ENCODE measurements at places on chromosomes 11 and 22. TPM values are rescaled to one million over a fixed set of nuclear protein-coding genes. Genes with fewer than 3 reads are reported as not detected.
A peak's percentile ranks its signal among the peaks of the same experiment; 100 is the strongest.

DNA sequence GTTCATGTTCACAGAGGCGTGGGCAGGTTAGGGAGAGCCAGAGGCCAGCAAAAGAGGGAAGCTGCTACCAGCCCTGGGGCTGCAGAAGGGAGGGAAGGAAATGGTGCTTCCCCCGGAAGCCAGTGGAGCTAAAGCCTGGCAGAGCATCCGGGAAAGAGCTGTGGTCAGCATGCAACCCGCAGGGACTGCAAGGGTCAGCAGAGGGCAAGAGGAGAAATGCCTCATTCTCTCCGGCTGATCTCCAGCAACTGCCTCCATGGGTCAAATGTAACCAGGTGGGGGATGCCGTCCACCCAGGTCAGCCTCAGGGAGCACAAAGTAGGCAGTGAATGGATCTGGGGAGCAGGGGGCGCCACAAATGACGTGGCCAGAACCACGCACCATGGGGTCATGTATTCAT lies 36.9 kb upstream of the PRR5 start:
- H3K27ac ChIP-seq = no peak overlapping the region
- H3K4me3 ChIP-seq = no peak overlapping the region
- no peaks in the 10 kb centered on the region for H3K36me3 ChIP-seq
- H3K4me1 ChIP-seq = peaks cover 43% of the 10 kb centered on the region
- no peak for DNase-seq
- H3K27me3 ChIP-seq = no peaks in the 10 kb centered on the region

DNA sequence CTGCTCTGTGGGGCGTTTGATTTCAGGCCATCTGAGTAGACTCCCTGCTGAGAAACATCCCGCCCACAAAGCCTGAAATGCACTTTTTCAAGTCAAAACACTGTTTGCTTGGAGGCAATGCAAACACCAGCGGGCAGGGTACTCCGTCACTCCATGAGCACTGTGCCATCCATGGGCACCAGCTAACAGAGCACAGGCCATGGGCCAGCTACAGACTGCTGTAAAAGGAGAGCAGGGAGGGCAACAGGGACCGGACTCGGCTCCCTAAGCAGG lies 16.6 kb upstream of the EFCAB6 start:
- no peak for DNase-seq
- H3K27ac ChIP-seq = no peak overlapping the region

GRCh38 chr22:41360126-41360525 lies 21.6 kb upstream of the TEF start:
- no peak overlapping the region for H3K27ac ChIP-seq
- no peaks in the 10 kb centered on the region for H3K4me1 ChIP-seq
- no peak overlapping the region for H3K4me3 ChIP-seq
- no peaks in the 10 kb centered on the region for H3K27me3 ChIP-seq

- H3K27ac ChIP-seq = no peak overlapping the region
- no peak for DNase-seq
- no peaks in the 10 kb centered on the region for H3K4me1 ChIP-seq
- peaks cover 18% of the 10 kb centered on the region for H3K36me3 ChIP-seq
- no peaks in the 10 kb centered on the region for H3K27me3 ChIP-seq
Observed at GRCh38 chr11:94183251-94183885, 54.7 kb downstream of the PANX1 start.

DNA sequence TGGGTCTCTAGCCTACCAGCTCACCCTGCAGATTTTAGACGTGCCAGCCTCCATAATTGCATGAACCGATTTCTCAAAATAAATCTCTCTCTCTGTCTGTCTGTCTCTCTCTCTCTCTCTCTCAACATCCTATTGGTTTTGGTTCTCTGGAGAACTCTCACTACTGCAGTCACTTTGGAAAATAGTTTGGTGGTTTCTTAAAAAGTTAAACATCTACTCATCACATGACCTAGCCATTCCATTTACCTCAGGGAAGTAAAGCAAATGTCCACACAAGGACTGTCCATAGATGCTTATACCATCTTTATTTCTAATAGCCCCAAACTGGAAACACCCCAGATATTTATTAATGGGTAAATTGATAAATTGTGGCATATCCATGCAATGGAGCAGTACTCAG lies 119.5 kb downstream of the SNX19 start:
- peaks cover 22% of the 10 kb centered on the region for H3K27me3 ChIP-seq
- no peaks in the 10 kb centered on the region for H3K36me3 ChIP-seq
- no peak for DNase-seq
- no peak overlapping the region for H3K4me3 ChIP-seq

DNA sequence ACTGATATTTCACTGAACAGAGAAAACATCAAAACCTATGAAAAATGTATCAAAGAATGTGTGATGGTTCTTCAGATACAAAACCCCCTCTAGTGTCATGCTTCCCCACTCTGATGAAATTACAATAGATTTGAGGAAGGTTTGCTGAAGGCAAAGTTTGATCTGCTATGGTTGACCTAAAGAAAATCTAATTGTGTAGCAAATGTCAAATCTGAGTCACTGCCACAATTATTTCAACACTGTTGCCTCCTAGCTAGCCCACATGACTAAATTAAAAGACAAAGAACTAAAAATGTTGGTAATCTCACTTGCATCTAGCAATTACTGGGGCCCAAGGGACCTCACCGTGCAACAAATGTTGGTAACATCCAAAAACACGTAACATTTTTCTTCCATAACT lies 728.0 kb downstream of the DLG2 start:
- no peak for DNase-seq
- no peaks in the 10 kb centered on the region for H3K27me3 ChIP-seq
- no peak overlapping the region for H3K4me3 ChIP-seq
- H3K36me3 ChIP-seq = no peaks in the 10 kb centered on the region
- no peak overlapping the region for H3K27ac ChIP-seq
- H3K4me1 ChIP-seq = no peaks in the 10 kb centered on the region

- no peak overlapping the region for H3K27ac ChIP-seq
- H3K36me3 ChIP-seq = peaks cover 30% of the 10 kb centered on the region
- DNase-seq = no peak
- no peak overlapping the region for H3K4me3 ChIP-seq
Observed at GRCh38 chr11:3674189-3674588, 3.0 kb upstream of the CHRNA10 start.

GRCh38 chr11:128343135-128343514 lies 244.2 kb downstream of the ETS1 start:
- peak overlapping the region; percentile 97 for H3K27ac ChIP-seq
- peak overlapping the region; percentile 72 for H3K4me3 ChIP-seq
- peaks cover 10% of the 10 kb centered on the region for H3K36me3 ChIP-seq

DNA sequence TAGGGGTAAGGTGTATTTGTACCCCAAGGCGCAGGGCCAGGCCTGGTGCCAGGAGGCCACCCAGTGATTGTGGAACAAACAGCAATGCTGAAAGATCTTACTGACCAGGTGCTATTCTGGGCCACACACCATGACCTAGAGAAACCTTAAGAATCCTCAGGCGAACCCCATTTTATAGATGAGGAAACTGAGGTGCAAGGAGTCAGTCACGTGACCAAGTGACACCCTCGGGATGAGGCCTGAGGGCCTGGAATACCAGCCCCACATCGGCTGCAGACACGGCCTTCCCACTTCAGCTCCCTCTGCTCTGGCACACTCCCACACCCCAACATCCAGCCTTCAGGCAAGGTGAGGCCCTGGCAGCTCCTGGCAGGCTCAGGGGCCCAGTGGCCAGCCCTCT lies 13.1 kb downstream of the CABP7 start:
- H3K27me3 ChIP-seq = no peaks in the 10 kb centered on the region
- no peaks in the 10 kb centered on the region for H3K4me1 ChIP-seq
- no peak overlapping the region for H3K4me3 ChIP-seq
- no peak overlapping the region for H3K27ac ChIP-seq
- DNase-seq = no peak

- peak overlapping the region; percentile 48 for H3K4me3 ChIP-seq
- H3K36me3 ChIP-seq = peaks cover 7% of the 10 kb centered on the region
- peak; percentile 61 for DNase-seq
- H3K27ac ChIP-seq = peak overlapping the region; percentile 91
- peaks cover 44% of the 10 kb centered on the region for H3K4me1 ChIP-seq
- H3K27me3 ChIP-seq = no peaks in the 10 kb centered on the region
Observed at GRCh38 chr11:125514336-125515101, 18.5 kb upstream of the FEZ1 start.

DNA sequence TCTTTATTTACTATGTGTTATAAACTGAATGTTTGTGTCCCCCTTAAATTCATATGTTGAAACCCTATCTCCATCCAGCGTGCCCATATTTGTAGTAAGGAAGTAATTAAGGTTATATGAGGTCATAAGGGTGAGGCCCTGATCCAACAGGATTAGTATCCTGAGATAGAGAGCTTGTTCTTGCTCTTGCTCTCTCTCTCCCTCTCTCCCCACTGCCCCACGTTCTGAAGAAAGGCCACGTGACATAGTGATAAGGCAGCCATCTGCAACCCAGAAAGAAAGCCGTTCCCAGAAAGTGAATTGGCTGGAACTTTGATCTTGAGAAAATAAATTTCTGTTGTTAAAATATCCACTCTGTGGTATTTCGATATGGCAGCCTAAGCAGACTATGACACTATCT lies 212.5 kb downstream of the SWAP70 start:
- H3K36me3 ChIP-seq = peaks cover 19% of the 10 kb centered on the region
- H3K27ac ChIP-seq = no peak overlapping the region
- no peak for DNase-seq
- H3K4me1 ChIP-seq = no peaks in the 10 kb centered on the region
- no peaks in the 10 kb centered on the region for H3K27me3 ChIP-seq
- no peak overlapping the region for H3K4me3 ChIP-seq

DNA sequence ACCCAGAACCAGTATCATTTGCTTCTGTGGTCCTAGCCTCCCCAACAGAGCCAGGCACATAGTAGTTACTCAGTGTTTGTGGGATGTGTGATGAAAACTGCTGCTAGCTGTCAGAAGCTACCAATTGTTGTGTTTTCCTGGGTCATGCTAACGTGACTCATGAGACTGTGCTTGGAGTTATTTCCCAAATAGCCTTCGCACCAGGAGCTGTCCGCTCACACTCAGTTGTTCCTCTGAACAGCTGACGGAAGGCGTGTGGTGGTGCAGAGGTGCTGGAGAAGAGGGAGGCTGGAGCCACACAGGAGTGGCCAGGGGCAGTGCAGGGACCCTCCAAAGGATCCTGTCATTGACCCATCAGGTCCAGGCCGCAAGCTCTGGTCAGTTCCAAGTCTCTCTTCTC lies 53.9 kb upstream of the TBCEL start:
- no peak overlapping the region for H3K27ac ChIP-seq
- H3K4me1 ChIP-seq = no peaks in the 10 kb centered on the region
- H3K27me3 ChIP-seq = peaks cover 10% of the 10 kb centered on the region
- H3K4me3 ChIP-seq = no peak overlapping the region
- DNase-seq = no peak

DNA sequence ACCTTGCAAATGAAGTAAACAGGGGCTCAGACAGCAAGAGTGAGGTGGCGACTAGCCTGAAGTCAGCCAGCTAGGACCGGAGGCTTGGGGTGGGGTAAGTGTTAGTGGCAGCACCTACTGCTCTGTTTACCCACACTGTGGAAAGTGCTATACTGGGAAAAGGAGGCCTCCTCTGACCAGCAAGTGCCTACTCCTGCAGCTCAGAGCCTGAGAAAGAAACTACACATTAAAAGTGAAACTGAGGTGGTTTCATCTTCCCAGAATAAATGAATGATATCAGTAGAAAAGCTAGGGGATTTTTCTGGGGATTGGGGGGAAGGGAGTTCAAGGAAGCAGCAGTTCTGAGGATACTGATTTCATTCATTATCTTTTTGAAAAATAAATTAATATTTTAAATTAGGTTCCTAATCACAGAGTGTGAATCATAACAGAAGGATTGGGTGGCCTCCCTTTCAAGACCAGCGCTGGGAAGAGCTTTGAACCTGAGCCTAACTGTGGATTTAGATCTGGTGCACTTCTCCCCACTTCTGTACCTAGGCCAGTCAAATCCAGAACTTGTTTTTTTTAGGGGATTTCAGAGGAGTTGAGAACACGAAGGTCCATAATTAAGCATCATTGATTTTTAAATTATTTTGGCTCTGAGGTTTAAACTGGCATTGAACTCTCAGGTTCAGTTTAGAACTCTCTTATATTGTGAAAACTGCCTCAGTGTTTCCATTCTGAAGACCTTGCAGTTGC lies 48.1 kb upstream of the GRAMD1B start:
- H3K4me1 ChIP-seq = peaks cover 15% of the 10 kb centered on the region
- peaks cover 5% of the 10 kb centered on the region for H3K36me3 ChIP-seq
- peak overlapping the region; percentile 55 for H3K27ac ChIP-seq

DNA sequence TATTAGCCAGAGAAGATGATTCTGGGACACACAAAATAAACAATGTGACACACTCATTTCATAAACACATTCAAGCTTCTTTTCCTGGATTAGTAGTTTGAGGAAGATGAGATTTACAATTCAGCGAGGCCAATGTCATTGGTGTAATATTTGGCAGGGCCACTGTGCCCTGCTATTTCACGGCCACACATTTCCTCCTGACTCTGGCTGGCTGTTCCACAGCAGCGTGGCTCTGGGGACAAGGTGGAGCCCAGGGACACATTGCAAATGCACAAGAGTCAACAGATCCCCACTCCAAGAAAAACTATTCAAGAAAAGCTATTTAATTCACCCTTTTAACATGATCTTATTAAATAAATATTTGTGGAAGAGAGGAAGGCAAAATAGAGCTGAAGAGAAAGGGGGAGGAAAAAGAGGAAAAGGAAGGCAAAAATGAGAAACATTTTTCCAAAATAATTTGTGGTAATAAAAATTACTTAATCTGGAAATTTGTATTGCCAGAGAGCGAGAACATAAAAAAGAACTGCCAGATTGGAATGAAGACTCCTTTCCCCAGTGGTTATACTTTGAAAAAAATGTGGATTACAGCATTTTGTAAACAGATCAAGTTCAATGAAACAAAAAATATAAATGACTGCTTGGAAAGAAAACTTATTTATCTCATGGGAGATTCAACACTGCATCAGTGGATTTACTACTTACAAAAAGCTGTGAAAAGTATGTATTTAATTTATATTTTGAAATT lies 27.1 kb downstream of the NXPE2 start:
- no peaks in the 10 kb centered on the region for H3K36me3 ChIP-seq
- DNase-seq = no peak
- H3K4me3 ChIP-seq = no peak overlapping the region
- H3K27me3 ChIP-seq = no peaks in the 10 kb centered on the region
- no peaks in the 10 kb centered on the region for H3K4me1 ChIP-seq

GRCh38 chr11:76769645-76770586 lies 13.2 kb upstream of the TSKU start:
- H3K27ac ChIP-seq = no peak overlapping the region
- H3K4me1 ChIP-seq = peaks cover 20% of the 10 kb centered on the region
- H3K27me3 ChIP-seq = no peaks in the 10 kb centered on the region
- H3K4me3 ChIP-seq = no peak overlapping the region
- no peaks in the 10 kb centered on the region for H3K36me3 ChIP-seq
- DNase-seq = no peak

Gene OR4D5
- not detected for total RNA-seq

Gene OVCH2
- total RNA-seq = not detected

Gene TRIM51
- total RNA-seq = not detected

Gene TSSK2
- not detected for total RNA-seq

Gene JHY
- 3.1 TPM for total RNA-seq

Data from activated naive CD8-positive, alpha-beta T cell treated with anti-CD3 and anti-CD28 coated beads for 36 hours (primary cell).